ENCODE measurements at places on chromosomes 3 and 15.

- no peak for DNase-seq
These were observed 163.2 kb upstream of the COL8A1 start for GRCh38 chr3:99475229-99475628.

- DNase-seq: no peak
These were observed 27.7 kb downstream of the PTX3 start for GRCh38 chr3:157464321-157464720.

- no peak for DNase-seq
These were observed 21.0 kb downstream of the STXBP5L start for GRCh38 chr3:120928991-120929390.

GRCh38 chr3:141360888-141361598 lies 7.3 kb upstream of the ZBTB38 start:
- DNase-seq: no peak

- no peak for DNase-seq
These were observed 11.7 kb downstream of the SCAANT1 start for GRCh38 chr3:63900459-63900858.

DNA sequence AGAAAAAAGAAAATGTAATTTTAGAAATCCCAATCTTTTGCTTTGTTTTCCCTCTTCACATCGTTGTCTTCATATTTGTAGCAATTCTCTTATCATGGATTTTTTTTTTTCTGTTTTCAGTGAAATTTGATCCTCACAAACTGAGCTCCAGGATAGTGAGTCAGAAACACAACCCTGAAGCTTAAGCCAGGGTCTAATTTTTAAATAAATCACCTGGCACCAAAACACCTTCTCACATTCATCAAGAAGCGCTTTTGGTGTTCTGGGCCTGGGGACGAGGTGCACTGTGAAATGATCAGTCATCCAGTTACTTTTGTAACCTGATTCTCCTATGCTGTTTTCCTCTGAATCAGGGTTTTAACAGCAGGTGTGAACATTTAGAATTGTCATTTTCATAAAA lies 87.7 kb downstream of the REC114 start:
- DNase-seq: no peak

GRCh38 chr3:74033381-74033780 lies 408.6 kb upstream of the PDZRN3 start:
- DNase-seq: no peak

DNA sequence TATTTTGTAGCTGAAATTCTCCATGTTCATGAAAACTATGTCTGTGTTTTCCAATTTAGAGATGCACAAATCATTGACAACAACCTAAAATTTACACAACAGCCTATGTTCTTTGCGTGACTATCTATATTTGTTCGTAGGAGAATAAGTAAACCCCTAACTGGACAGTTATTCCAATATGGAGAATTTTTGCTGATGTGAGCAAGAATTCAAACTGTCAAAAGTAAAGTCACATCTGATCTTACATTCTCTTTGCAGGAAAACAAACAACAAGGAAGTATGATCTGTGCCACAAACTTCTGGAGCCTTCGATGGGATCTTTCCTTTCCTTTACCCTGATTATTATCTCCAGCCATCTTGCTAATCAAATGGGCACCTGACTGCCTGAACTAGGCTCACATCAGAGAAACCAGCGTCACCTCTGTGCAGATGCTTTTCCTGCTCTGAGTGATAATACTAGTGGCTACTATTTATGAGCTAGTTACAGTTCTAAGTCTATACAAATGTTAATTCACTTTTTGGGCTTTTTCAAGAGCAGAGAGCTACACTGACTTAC lies 18.3 kb upstream of the KCNMB3 start:
- no peak for DNase-seq
